ENCODE measurements at places on chromosomes 7 and 10. TPM values are rescaled to one million over a fixed set of nuclear protein-coding genes. Genes with fewer than 3 reads are reported as not detected.
A peak's percentile ranks its signal among the peaks of the same experiment; 100 is the strongest.

GRCh38 chr7:69622960-69623359 lies 24.7 kb downstream of the AUTS2 start:
- no peak for DNase-seq

GRCh38 chr7:70032649-70033048 lies 434.4 kb downstream of the AUTS2 start:
- no peak for DNase-seq

The MKX gene
- not detected for total RNA-seq

The PSD gene
- 48.1 TPM for total RNA-seq

- no peak for DNase-seq
Observed at GRCh38 chr7:125423458-125424155, 494.0 kb upstream of the POT1 start.

The LDB3 gene
- 2.2 TPM for total RNA-seq

The TACC2 gene
- 178 TPM for total RNA-seq

DNA sequence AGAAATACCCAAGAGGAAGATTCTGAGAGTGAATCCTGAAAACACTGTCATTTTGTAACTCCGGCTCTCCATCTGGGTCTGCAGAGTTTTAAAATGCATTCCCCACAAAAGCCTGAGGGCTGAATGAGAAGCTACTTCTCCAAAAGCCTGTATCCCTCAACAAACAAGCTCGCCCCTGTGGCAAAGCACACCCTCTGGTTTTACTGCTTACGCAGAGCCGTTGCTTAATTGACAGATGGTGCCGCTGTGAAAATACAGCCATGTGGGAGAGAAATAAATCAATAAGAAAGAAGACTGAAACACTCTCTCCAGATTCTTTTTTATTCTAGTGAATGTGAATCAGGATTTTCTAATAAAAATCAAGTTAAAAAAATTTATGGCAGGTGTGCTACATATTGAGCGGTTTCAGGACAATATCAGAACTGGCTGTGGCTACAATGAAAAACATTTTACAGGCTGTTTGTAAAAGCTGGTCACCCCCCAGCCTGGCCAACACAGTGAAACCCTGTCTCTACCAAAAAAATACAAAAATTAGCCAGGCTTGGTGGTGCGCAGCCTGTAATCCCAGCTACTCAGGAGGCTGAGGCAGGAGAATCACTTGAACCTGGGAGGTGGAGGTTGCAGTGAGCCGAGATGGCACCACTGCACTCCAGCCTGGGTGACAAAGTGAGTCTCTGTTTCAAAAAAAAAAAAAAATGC lies 32.5 kb downstream of the C7orf33 start:
- DNase-seq, result no peak

- DNase-seq, result no peak
Observed at GRCh38 chr7:71021131-71021530, 110.8 kb upstream of the GALNT17 start.

The IL2RA gene
- total RNA-seq, result 0.79 TPM

GRCh38 chr7:126682176-126682575 lies 570.6 kb downstream of the GRM8 start:
- DNase-seq, result no peak

- DNase-seq, result peak; percentile 88
Observed at GRCh38 chr10:112446855-112447619, at the start of the genes VTI1A and ZDHHC6. Gene VTI1A (plus strand): TSS chr10:112447215. CDS start chr10:112447374, 159 bp downstream. Gene ZDHHC6 (minus strand): TSS chr10:112446914. CDS start chr10:112445436, 1,478 bp downstream.

- DNase-seq, result peak; percentile 87
Observed at GRCh38 chr10:103678178-103678526, 177.2 kb downstream of the SH3PXD2A start.

GRCh38 chr7:138999414-138999813 lies 18.2 kb upstream of the KIAA1549 start:
- no peak for DNase-seq

The GIMAP2 gene
- 16.2 TPM for total RNA-seq

The C10orf62 gene
- not detected for total RNA-seq

GRCh38 chr7:84524714-84525694 lies 330.4 kb upstream of the SEMA3A start:
- no peak for DNase-seq

GRCh38 chr10:100730725-100731406 lies 14.5 kb upstream of the PAX2 start:
- DNase-seq, result no peak

The PAX2 gene
- total RNA-seq, result not detected

The CRPPA gene
- 2.5 TPM for total RNA-seq

GRCh38 chr7:77540402-77540822 lies 3.3 kb downstream of the PTPN12 start:
- DNase-seq, result no peak

- no peak for DNase-seq
Observed at GRCh38 chr10:33180921-33181320, 153.5 kb downstream of the NRP1 start.

The PNLIPRP3 gene
- total RNA-seq, result not detected

The LFNG gene
- total RNA-seq, result 17.9 TPM

GRCh38 chr10:1671366-1672000 lies 65.8 kb downstream of the ADARB2 start:
- no peak for DNase-seq

GRCh38 chr7:105760551-105761447 lies 115.6 kb downstream of the ATXN7L1 start:
- no peak for DNase-seq

DNA sequence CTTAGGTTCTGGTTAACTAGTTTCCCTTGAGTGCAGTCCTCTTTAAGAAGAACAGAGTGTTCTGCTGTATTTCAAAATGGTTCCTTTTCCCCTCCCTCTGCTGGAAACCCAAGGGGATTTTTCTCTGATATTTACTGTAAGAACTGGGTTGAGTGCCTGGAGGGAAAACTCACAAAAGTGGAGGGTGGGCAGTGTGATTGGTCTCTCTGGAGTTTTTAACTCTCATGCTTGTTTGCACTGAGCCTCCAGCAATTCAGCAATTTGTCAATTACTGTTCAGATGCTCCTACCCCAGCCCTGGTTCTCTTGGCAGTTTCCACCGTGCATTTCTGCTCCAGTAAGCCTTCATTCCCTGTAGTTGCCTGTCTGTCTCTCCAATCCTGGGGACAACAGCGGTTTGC lies 273.4 kb upstream of the SORCS1 start:
- DNase-seq, result no peak

GRCh38 chr10:121935702-121936101 lies 7.9 kb upstream of the ATE1 start:
- peak; percentile 76 for DNase-seq

The TMEM254 gene
- total RNA-seq, result 14.3 TPM

DNA sequence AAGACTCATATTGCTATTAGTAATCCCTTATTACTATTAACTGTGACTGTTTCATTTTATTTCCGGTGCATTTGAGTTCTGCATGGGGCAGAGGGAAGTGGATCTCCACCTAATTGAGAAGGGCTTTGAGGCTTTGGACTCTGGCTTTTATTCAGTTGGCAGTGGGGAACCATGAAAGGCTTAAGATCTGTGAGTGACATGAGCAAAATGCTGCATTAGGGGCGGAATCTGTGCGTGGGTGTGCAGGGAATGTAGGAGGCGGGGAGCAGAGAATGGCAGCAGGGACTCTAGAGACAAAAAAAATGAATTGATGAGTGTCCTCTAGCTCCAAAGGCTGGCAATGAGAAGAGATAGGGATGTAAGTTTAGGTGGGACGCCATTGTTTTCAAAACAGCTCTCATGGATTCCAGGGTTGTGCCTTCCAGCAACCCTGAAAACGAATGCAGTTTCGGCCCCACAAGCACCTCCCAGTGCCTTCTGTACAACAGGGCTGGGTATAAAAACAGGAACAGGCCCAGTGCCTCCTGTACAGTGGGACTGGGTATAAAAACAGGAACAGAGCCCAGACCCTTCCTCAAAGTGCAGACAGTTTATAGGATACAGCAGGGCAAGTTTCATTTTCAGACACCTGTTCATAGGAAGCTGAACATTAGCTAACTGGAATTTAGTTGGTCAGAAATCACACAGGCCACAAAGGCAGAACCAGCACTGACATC lies 663.3 kb upstream of the FOXK1 start:
- no peak for DNase-seq

- no peak for DNase-seq
Observed at GRCh38 chr10:106424054-106424453, 740.5 kb downstream of the SORCS1 start.

DNA sequence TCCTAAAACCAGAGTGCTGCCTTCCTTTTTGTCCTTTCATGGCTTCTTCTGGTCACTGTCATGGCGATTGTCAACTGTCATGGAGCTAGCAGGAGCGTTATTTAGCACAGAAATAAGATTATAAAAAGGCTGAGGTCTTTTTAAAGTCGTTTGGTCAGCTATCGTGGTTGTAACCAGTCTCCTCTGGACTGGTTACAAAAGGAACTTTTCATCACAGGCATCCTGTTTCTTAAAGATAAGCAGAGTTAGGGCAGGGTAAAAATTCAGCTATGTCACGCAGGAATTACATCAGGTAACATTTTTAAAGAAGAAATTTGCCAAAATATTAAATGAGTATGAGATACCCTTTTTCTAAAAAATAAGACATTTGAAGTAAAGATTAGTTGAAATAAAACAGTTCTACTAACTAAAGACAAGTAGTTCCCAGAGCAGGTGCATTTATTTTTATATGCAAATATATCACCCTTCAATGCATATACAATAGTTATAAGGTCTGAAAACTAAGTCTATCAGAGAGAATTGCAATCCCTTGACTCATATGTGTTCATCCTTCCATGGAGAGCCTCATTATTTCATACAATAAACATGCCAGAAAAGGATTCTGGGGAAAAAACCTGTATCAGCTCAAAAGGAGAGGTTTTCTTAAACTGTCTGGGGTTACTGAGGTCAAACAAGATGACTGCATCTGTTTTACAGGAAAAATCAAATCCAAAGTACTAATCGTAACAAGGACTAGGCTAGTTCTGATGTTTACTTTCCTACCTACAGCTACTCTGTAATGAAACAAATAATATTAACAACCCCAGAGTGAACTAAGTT lies 20.9 kb downstream of the FAM24A start:
- no peak for DNase-seq

DNA sequence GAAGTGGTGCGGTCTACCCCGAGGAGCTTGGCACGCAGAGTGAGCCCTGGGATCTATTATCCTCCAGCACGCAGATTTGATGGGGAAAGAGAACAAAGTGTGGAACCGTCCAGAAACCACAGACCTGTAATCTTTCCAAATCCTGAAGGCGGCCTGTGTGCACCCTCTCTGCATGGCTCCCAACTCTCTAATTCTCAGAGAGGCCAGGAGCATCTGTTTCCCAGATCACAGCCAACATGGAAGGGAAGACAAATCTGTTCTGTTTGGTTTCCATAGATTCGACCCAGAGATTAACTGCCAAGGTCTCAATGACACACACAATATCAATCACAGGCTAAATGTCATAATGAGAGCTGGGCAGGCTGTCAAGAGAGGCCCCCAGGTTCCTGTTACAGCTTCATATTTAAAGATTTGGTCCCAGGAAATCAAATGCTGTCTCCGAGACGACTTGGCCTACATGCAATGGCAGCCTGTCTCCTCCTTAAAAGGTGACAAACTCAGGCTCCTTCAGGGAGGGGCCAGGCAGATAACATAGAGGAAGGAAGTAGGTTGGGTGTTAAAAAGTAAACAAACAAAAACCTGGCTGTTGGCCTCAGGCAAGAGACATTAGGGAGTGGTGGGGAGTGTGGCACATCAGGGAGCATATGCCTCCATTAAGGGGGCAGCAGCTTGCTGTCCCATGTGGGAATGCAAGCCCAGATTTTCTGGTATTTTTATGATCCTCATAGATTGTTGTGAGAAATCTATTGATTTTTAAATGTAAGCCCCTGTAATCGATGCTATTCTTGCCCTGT lies 48.8 kb upstream of the SAMD8 start:
- no peak for DNase-seq

The SPAM1 gene
- total RNA-seq, result not detected

DNA sequence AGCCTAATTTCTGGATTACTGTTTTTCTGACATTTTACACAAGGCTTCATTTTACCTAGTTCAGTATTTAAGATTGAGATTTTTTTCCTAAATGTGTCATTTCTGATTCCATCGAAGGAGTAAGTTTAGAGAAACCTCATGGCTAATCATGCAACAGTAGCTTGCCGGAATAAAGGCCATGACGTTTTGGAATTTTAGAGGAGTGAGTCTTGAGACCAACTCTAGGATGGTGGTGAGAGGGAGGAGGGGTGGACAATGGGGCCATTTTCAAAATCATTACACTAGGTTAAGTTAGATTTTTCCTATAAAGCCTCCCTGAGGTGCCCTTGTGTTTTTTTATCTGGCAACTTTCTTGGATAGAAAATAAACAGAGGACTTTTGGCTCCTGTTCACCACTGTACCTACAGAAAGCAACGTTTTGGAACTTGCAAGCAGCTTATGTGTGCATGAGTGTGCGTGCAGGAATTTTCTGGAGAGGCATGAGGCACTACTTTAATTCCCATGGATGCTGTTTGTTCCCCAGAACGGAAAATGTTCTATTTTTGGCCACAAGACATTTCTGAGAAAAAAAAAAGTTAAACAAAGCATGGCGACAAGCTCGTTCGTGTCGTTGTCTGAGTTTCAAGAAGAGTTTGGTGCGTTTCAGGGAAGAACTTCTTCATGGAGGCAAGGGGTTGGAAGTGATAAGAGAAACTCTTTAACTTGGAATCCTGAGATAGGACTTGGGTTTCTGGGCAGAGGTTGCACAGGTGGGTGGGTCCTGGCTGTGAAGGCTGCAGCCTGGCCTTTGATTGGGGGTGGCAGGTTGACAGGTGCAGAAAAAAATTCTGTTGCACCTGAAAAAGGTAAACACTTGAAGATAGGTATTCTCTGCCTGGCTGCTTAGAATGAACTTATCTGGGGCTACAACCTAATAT lies 178.1 kb downstream of the PTEN start:
- DNase-seq, result no peak

The PRKCQ gene
- 1.5 TPM for total RNA-seq

DNA sequence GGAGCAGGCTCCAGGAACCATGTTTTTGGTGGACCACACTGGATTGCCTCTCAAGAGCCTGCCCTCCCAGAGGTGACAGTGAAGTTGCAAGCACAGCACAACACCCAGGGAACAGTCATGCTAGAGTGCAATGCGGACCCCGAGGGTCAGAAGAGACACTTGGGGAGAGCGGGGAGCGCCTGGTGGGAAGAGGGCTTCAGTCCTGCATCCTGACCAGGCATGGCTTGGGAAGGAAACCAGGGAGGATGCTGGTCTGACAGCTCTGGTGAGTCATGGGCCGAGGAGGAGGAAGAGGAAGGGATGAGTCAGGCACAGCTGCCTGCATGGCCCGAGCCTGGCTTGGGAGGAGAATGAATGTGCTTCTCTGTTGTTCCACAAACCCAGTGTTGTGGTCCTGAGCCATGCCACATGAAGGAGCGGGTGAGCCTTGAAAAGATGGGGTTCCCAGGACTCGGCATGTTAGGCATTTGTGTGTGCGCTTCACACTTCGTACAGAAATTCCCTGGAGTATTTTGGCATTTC lies 29.5 kb upstream of the ANKRD2 start:
- DNase-seq, result peak; percentile 54

DNA sequence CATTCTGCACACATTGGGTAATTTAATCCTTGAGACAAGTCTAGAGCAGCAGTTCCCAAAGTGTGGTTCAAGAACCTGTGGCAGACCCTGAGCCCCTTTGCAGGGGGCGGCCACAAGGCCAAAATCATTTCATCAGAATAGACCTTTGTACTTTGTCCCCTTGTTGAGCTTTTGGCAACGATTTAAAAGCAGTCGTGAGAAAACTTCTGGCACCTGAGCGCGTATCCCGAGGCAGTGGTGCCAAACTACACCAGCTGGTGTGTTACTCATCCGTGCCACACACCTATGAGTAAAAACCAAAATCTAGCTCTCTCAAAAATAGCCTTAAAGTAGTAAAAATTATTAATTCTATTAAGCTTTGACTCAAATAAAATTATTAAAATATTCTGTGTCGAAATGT lies 306.8 kb downstream of the SDK1 start:
- DNase-seq, result no peak

All from transverse colon (tissue), 4 donors.